ENCODE measurements at places on chromosomes 4 and X. TPM values are rescaled to one million over a fixed set of nuclear protein-coding genes. Genes with fewer than 3 reads are reported as not detected.
A peak's percentile ranks its signal among the peaks of the same experiment; 100 is the strongest.

DNA sequence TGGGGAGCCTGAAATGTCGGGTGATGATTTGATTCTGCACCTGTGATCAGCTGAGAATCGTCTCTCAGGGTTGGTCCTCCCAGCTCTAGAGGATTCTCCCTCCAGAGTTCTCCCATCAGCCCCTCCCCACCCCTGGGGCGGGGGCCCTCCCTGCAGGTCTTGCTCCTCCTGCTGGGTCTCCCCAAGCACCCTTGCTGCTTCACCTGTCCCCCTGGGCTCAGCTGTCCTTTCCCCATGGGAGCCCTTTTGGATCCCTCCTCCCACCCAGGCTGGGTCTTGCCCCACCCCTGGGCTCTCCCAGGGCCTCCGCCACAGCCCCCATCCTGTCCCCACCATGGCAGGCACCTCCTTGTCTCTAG is 22.2 kb downstream of the PSAPL1 start:
- no peaks in the 10 kb centered on the region for H3K36me3 ChIP-seq
- no peaks in the 10 kb centered on the region for H3K4me1 ChIP-seq
- DNase-seq, result no peak
- H3K27me3 ChIP-seq, result peaks cover 23% of the 10 kb centered on the region
- H3K27ac ChIP-seq, result no peak overlapping the region

GRCh38 chrX:47358387-47359065 is 11.9 kb upstream of the ZNF157 start:
- no peaks in the 10 kb centered on the region for H3K36me3 ChIP-seq
- H3K4me1 ChIP-seq, result no peaks in the 10 kb centered on the region
- H3K27me3 ChIP-seq, result no peaks in the 10 kb centered on the region
- no peak overlapping the region for H3K4me3 ChIP-seq

GRCh38 chr4:152166567-152166966 is 369.3 kb downstream of the FBXW7 start:
- no peaks in the 10 kb centered on the region for H3K36me3 ChIP-seq
- no peaks in the 10 kb centered on the region for H3K4me1 ChIP-seq
- no peaks in the 10 kb centered on the region for H3K27me3 ChIP-seq
- no peak overlapping the region for H3K4me3 ChIP-seq
- no peak overlapping the region for H3K27ac ChIP-seq

DNA sequence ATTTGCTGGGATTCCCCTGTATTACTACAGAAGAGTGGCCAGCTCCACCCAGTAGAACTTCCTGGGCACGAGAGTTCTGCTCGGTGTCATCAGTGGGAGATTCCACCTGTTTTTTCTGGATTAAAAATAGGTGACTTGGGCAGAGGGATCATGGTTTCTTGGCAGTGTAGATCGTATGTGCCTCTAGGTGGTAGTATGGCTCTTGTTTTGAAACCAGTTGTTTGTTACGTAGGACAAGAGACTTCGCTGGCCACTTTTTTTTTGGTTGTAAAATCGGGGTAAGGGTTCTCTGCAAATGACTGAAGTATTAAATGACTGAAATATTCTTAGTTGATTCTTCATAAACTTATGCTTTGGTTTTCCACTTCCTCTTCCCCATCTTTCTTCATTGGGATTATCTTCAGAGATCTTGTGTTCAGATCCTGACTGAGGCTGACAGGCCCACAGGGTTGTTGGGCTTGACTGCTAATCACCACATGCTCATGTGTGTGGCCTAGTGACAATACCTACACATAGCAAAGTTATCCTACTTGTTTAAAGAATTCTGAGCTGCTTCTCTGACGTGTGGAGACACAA is 43.8 kb upstream of the WDR1 start:
- no peak overlapping the region for H3K4me3 ChIP-seq
- H3K27me3 ChIP-seq, result no peaks in the 10 kb centered on the region
- no peak overlapping the region for H3K27ac ChIP-seq
- H3K36me3 ChIP-seq, result no peaks in the 10 kb centered on the region
- H3K4me1 ChIP-seq, result no peaks in the 10 kb centered on the region

DNA sequence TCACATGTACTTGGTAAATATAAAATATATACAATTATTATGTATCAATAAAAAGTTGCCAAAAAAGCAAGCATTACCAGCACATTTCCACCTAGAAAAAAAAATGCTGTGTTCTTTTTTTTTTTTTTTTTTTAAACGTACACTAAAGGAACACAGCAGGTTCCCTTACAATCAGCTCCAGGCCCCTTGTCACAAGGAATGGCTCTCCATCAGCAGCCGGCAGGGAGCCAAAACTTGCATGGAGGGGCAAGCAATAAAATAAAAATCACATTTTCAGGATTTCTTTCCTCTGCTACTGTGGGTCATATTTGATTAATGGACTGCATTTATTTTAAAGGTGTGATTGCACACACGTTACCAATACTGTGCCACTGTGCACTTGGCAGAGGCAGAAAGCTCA is 460.3 kb downstream of the GPAT3 start:
- peak; percentile 9 for DNase-seq
- no peaks in the 10 kb centered on the region for H3K36me3 ChIP-seq
- H3K27me3 ChIP-seq, result no peaks in the 10 kb centered on the region
- no peaks in the 10 kb centered on the region for H3K4me1 ChIP-seq
- no peak overlapping the region for H3K27ac ChIP-seq
- no peak overlapping the region for H3K4me3 ChIP-seq

GRCh38 chrX:132169554-132169953 is 41.7 kb upstream of the FRMD7 start:
- no peak overlapping the region for H3K4me3 ChIP-seq
- H3K4me1 ChIP-seq, result no peaks in the 10 kb centered on the region
- no peaks in the 10 kb centered on the region for H3K36me3 ChIP-seq
- DNase-seq, result no peak
- H3K27me3 ChIP-seq, result no peaks in the 10 kb centered on the region

JAKMIP1 gene
- total RNA-seq, result 0.29 TPM

HSFX2 gene
- total RNA-seq, result 0.39 TPM

DNA sequence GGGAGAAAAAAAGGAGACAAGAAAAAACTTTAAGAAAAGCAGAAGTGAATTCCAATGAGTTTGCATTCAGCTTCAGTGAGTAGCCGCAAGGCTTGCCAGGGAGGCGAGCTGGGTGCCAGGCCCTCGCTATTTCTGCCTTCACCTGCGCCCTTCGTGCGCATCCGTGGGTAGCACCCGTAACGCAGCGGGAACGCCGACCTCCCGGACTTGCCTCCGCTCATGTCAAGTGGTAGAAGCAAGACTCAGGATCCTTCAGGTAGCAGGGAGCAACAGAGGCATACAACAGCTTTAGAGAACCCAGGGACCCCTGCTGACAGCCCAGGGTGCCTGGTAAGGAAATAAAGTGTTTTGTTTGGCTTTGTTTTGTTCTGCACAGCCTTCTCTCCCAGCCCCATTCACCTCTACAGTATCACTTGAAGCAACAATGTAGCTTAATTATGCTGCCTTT is 140.0 kb upstream of the BCOR start:
- H3K4me1 ChIP-seq, result no peaks in the 10 kb centered on the region
- no peaks in the 10 kb centered on the region for H3K36me3 ChIP-seq
- no peak for DNase-seq
- H3K27me3 ChIP-seq, result no peaks in the 10 kb centered on the region

TLR6 gene
- total RNA-seq, result 6.6 TPM

GRCh38 chr4:105963461-105964400 is 68.5 kb downstream of the NPNT start:
- no peaks in the 10 kb centered on the region for H3K4me1 ChIP-seq
- no peaks in the 10 kb centered on the region for H3K36me3 ChIP-seq
- H3K4me3 ChIP-seq, result no peak overlapping the region
- no peak for DNase-seq
- H3K27me3 ChIP-seq, result no peaks in the 10 kb centered on the region
- no peak overlapping the region for H3K27ac ChIP-seq

GRCh38 chrX:16628946-16629595 is 20.9 kb upstream of the S100G start:
- no peaks in the 10 kb centered on the region for H3K27me3 ChIP-seq
- no peaks in the 10 kb centered on the region for H3K36me3 ChIP-seq
- no peak overlapping the region for H3K4me3 ChIP-seq
- no peak overlapping the region for H3K27ac ChIP-seq
- no peaks in the 10 kb centered on the region for H3K4me1 ChIP-seq

DNA sequence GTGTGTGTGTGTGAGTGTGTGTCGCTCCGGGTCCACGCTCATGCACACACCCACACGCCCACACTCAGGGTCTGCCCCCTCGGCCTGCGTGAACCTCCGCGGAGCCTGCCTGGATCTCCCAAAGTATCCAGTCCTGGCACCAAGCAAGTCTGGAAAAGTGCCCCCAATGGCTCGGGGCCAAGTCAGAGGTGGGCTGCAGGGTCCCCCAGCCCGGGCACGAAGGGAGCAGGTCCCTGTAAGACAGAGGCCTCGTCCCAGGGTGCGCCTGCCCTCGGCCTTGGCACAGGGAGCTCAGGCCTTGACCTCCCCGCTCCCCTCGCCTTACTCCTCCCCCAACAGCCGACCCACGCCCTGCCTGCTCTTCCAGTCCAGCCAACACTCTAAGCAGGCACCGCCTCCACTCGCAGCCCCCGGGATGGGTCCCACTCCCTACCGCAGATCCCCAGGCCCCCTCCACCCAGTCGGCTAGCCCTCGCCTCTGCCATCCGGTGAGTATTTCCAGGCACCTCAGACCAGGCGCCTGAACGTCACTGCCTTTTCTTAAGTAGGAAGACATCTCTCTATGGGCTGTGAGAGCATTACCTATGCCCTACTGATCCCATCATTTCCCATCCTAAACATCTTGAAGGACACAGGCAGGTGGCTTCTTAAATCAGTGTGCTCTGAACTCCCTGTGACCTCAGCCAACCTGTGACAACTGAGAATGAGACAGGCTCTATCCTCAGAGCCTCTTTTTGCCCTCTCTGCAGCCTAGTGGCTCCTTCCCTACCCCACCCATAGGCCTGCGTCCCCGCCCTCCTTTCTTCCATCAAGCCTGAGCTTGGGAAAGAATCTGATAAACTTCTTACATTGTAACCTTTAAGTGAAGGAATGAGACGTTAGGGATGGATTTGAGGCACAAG is 704 bp downstream of the FAM114A1 start:
- no peaks in the 10 kb centered on the region for H3K27me3 ChIP-seq
- H3K27ac ChIP-seq, result peak overlapping the region; percentile 87
- DNase-seq, result peak; percentile 32
- H3K36me3 ChIP-seq, result no peaks in the 10 kb centered on the region
- H3K4me1 ChIP-seq, result peaks cover 14% of the 10 kb centered on the region

DNA sequence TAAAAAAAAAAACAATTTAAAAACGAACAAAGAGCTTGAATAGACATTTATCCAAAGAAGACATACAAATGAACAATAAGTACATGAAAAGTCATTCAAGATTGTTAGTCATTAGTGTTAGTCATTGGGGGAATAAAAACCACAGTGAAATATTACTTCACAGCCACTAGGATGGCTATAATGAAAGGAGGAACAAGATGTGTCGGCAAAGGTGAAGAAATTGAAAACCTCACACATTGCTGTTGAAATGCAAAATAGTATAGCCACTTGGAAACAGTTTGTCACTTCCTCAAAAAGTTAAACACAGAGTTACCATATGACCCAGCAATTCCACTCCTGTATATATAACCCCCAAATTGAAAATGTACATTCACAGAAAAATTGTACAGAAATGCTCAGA is 45.2 kb upstream of the SLC39A8 start:
- H3K4me1 ChIP-seq, result no peaks in the 10 kb centered on the region
- no peak overlapping the region for H3K4me3 ChIP-seq
- H3K27me3 ChIP-seq, result no peaks in the 10 kb centered on the region
- DNase-seq, result no peak
- H3K36me3 ChIP-seq, result no peaks in the 10 kb centered on the region

DNA sequence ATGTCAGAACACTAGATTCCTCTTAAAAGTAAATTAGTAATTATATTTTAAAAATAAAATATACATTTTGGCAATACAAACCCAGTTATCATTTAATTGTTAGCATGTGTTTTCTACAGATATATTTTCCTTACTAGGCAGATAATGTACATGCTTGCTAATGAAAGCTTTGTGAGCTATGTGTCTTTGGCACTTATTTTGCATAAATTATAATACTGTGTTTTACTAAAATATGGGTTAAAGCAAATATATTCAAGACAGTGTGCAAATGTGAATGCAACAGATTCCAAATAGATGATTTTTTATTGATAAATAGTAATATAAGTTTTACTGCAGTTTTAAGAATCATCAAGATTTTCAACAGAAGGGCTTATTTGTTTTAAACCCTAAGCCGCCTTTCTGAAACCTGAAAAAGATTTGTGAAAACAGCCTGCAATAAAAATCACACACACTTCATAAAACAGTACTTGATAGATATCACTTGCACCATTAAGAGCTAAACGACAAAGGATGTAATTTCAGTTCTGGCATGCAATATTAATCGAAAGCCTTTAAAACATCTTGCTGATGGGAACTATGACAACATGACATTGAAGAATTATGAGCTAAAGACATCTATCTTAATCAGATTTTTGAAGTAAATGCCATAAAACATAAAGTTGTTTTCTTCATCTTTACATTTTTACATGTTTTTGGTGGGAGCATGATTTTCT is 333.3 kb downstream of the DCTD start:
- no peak for DNase-seq
- H3K4me3 ChIP-seq, result no peak overlapping the region
- no peak overlapping the region for H3K27ac ChIP-seq
- H3K27me3 ChIP-seq, result no peaks in the 10 kb centered on the region
- no peaks in the 10 kb centered on the region for H3K4me1 ChIP-seq

- no peaks in the 10 kb centered on the region for H3K27me3 ChIP-seq
- no peaks in the 10 kb centered on the region for H3K36me3 ChIP-seq
- DNase-seq, result no peak
- no peak overlapping the region for H3K4me3 ChIP-seq
These were observed 57.8 kb downstream of the SPATA4 start for GRCh38 chr4:176137631-176138030.

GRCh38 chr4:68693325-68694075 is 23.0 kb upstream of the UGT2B15 start:
- H3K4me3 ChIP-seq, result no peak overlapping the region
- no peak overlapping the region for H3K27ac ChIP-seq
- H3K36me3 ChIP-seq, result no peaks in the 10 kb centered on the region
- no peak for DNase-seq
- no peaks in the 10 kb centered on the region for H3K27me3 ChIP-seq
- H3K4me1 ChIP-seq, result no peaks in the 10 kb centered on the region

- no peak overlapping the region for H3K4me3 ChIP-seq
- H3K27ac ChIP-seq, result no peak overlapping the region
- no peak for DNase-seq
- H3K36me3 ChIP-seq, result peaks cover 3% of the 10 kb centered on the region
- no peaks in the 10 kb centered on the region for H3K4me1 ChIP-seq
- no peaks in the 10 kb centered on the region for H3K27me3 ChIP-seq
These were observed 960.5 kb upstream of the IGFBP7 start for GRCh38 chr4:58070726-58071125.

DNA sequence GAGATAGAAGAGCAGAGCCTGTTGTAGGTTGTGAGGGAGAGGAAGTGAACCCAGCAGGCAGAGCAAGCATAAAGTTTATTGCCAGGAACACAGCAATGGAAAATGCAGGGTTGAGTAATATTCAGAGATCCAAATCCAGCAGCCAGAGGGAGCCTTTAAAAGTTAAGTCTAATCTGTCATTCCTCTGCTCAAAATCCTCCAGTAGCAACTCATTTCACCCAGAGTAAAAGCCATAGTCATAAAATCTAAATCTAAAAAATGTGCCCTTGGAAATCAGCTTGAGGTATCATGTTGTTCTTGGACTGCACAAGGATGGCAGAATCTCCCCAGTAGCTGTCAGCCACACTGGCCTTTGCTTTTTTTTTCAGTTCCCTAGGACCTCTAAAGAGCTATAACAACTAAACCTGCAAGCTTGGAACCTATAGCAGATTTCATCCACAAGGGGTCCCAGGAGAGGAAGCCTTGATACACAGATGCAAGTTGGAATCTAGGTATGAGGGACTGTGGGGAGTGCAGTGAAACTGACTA is 62.9 kb upstream of the FRAS1 start:
- DNase-seq, result no peak
- H3K4me1 ChIP-seq, result no peaks in the 10 kb centered on the region
- H3K36me3 ChIP-seq, result no peaks in the 10 kb centered on the region
- H3K27ac ChIP-seq, result no peak overlapping the region
- no peak overlapping the region for H3K4me3 ChIP-seq
- no peaks in the 10 kb centered on the region for H3K27me3 ChIP-seq

CT47B1 gene
- not detected for total RNA-seq
